Hematopoietic multipotent progenitor cell treated with erythropoietin and hydrocortisone succinate and interleukin-3 and kit ligand, for 17 days (in vitro differentiated cells): ENCODE measurements at places on chromosomes 16 and 17.

DNA sequence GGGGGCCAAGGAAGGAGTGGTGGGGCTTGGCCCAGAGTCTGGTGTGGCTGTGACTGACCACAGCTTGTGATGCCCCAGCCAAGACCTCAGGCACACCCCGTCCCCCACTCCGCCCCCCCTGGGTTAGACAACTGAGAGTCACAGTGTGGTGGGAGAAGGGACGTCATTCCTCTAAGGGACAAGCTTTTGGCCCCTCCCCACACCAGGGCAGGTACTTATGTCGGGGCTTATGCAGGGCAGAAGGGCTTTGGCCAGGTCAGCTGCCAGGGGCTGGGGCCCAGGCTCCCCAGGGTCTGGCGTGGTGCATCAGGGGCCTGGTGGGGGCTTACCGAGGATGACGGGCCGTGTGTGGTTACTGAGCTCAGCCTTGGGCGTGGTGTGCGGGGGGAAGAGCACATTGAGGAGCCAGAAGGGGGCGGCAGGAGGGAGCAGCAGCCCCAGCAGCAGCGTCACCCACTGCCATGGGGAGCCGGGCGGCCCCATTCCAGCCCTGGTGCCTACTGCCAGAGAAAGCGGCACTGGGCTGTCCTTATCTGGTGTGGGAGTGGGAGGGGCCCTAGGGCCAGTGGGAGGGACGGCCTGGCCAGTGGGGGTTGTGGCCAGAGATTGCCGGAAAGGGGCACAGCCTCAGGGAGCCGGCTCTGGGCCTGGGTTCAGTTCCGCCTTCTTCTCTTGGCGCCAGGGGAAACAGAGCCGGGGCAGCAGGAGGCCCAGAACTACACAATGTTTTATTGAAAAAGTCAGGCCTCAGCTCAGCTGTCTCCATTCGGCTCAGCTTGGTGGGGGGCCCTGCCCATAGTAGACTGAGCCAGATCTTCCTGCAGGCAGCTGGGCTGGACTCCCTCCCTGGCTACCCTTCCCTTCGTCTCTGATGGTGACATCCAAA, at the start of gene LCAT:
Gene LCAT (minus strand): TSS at position 502 of the 886 bp plus-strand sequence. CDS start 19 bp downstream, at position 483.
- DNase-seq = no peak

- DNase-seq = no peak
Observed at GRCh38 chr16:55690841-55691240, 35.1 kb downstream of the SLC6A2 start.

DNA sequence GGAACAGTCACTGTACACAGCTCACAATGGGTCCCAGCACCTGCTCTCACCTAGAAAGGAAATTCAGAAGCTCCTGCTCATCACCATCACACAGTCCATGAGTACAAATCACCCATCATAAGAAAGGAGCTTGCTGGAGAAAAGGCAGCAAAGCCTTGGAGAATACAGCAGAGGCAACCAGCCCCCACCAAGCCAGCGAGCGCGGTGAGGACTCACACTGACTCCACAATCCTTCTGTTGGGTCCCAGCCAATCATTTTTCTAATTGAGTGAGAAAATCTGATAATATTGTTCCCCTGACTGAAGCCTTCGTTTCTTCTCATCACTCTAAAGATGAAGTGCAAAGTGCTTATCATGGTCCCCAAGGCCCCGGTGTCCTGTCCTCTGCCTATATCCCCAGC, 298.3 kb downstream of the SLC39A11 start:
- DNase-seq = no peak

DNA sequence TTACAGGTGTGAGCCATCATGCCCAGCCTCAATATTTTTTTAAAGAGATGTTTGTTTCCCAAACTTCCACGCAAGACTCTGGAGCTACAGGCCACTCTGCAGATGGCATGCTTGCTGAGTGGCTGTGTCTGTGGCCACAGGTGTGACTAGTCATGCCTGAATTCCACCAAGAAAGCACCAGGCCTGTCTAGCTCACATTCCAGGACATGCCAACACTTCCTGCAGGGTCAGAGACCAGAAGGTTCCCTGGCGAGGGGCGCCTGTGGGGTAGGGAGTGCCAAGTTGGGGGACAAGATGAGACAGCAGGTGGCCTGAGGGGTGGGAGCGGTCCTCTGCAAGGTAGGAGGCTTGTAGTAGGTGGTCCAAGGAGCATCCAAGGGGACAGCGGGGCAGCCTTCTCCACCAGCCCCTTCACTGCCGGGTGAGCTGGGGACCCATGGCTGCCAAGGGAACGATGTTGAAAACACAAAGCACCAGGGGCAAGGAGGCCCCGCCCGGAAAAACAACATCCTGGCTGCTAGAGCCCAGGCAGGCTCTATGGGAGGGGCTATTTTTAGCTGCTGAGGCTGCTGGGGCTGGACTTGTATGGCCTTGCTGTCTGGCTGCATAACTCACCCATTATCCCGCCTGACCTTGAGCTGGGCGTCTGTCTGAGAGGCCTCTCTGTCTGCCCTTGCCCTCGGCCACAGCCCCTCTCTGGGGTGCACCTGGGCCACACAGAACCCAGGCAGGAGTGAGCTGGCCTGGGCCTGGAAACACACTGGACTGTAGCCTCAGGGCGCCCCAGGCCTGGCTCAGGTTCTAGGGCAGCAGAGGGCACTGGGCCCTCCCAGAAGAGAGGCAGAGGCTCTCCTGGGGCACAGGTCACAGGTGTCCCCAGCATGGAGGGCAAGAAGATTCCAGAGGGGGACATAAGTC, 5.7 kb downstream of the TRIM47 start:
- no peak for DNase-seq

- no peak for DNase-seq
Observed at GRCh38 chr17:21756856-21757619, 64.7 kb downstream of the KCNJ18 start.

DNA sequence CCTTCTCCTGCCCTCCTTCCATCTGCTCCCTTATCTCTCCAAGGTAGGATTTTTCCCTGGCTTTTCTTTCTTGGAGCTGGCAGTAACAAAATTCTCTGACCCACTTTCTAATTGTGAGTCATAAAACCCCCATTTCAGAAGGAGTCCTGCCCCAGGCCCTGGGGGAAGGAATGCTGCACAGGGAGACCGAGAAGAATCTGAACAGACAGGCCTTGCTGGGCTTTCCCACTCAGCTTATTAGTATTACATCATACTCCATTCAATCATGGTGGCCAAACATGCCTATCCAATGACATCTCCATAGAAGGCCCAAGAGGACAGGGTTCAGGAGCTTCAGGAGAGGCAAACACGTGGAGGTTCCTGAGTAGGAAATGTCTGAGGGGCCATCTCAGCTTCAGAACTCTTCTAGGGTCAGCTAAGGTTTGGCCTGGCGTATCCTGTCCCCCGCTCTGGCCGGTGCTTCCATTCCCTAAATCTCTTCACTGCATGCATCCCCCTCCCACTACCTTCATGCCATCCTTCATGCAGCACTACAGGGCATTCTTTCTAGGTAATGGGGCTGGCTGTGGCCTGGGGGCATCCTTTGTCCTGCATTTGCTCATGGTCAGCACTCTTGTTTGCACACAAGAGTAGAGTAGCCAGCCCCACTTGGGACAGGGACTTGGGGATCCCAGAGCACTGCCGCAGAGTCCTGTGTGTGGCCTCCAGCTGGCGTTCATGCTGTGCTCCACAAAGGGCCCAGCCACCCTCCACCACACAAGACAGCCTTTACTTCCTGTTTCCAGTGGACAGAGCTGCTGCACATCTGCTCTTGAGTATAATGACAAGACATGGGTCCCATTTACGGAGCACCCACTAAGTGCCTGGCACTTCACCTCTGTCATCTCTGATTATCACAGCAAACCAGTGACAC, 8.2 kb downstream of the SLC6A2 start:
- DNase-seq = no peak

DNA sequence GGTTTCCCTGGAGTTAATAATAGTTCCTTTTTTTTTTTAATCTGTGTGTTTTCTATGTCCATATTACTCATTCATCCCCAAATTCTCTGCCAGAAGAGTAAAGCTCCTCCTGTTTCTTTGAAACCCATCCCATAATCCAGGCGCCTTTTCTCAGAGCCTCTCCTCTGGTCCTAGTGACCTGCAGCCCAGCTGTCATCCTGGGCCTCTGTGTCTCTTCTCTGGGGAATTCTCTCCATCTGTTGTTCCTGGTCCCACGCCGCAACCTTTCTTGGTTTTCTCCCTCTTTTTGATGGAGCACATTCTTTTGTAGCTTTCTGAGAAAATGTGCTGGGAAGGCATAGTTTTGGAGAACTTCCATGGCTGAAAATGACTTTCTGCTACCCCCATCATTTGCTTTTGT, 10.2 kb downstream of the KATNB1 start:
- DNase-seq = no peak

- no peak for DNase-seq
Observed at GRCh38 chr16:11342021-11342855, 3.0 kb upstream of the RMI2 start.

GRCh38 chr16:86718118-86718517, 139.8 kb downstream of the FOXL1 start:
- no peak for DNase-seq

DNA sequence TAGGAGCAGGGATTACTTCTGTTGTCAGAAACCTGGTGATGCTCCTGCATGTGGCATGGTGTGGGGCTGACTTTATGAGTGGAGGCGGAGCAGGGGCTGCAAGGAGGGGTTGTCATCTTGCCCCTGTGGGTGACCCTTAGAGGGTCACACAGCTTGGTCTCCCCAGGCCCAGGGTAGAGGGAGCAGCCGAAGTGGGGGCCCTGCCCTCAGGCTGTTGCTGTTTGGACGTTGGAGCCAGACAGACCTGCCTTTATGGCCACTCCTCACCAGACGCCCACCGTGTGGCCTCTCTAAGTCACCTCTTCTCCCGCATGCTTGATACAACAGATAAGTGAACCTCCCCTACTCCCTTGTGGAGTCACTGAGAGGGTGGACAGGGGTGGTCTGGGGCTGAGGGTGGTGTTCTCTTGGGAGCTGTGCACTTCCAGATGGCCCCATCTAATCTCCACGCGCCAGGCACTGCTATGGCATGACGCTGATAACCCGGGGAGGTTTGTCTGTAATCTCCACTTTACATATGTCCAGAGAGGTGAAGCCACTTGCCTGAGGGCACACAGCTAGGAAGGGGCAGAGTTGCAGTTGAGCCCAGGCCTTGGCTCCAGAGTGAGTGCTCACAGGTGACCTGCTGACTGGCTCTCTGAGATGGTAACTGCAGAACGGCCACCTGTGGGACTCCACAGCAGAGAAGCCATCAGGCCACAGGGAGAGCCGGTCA, 10.0 kb downstream of the MAP2K3 start:
- DNase-seq = peak; percentile 96
